Muscle of leg (tissue), 16 donors: ENCODE measurements at places on chromosomes 16 and 17. TPM values are rescaled to one million over a fixed set of nuclear protein-coding genes. Genes with fewer than 3 reads are reported as not detected.
A peak's percentile ranks its signal among the peaks of the same experiment; 100 is the strongest.

Gene RAB26
- 0.40 TPM for total RNA-seq

Gene PLA2G15
- 23.7 TPM for total RNA-seq

DNA sequence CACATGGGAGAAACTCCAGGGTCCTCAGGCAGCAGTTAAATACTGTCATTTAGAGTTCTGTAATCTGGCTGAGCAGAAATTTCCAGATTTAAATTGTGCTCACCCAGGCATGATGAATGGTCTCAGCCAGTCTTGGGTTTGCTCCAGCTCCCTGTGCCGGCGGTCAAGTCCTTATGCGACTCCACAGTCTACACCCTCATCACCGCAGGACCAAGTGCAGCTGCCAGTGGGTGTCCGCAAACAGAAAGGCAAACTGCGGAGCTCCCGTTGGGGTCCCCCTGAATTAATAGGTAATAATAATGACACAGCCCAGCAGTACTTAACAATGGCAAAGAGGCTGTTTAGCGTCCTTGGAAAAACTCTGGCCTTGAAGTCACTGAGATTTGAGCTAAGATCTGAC lies 3.9 kb upstream of the CACNG4 start:
- H3K27ac ChIP-seq, result no peak overlapping the region
- DNase-seq, result no peak
- no peak overlapping the region for H3K4me3 ChIP-seq
- H3K4me1 ChIP-seq, result peaks cover 17% of the 10 kb centered on the region
- H3K27me3 ChIP-seq, result peaks cover 37% of the 10 kb centered on the region
- no peaks in the 10 kb centered on the region for H3K36me3 ChIP-seq

- H3K36me3 ChIP-seq, result peaks cover 6% of the 10 kb centered on the region
- DNase-seq, result peak; percentile 72
- peaks cover 55% of the 10 kb centered on the region for H3K4me1 ChIP-seq
- H3K27ac ChIP-seq, result no peak overlapping the region
These were observed 2.8 kb upstream of the MMP15 start for GRCh38 chr16:58022601-58023371.

DNA sequence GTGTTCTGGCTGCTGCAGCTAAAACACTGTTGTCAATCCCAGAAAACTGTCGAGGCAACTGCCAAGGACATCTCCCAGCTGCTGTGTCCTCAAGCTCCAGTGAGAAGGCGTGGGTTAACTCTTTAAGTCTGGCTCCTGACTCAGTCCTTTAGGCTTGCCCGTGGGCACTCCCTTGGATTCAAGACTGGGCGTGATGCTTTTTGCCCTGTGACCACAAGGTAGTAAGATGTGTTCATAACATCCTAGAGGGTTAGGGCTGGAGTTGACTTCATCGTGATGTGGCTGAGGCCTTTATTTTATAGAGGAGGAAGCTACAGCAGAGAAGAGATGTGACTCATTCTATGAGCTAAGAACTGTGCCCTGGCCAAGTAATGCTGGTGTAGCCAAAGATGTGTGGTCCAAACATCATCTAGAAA lies 50.9 kb upstream of the TEKT3 start:
- peaks cover 5% of the 10 kb centered on the region for H3K4me1 ChIP-seq
- peak; percentile 38 for DNase-seq
- no peaks in the 10 kb centered on the region for H3K27me3 ChIP-seq

Gene LITAFD
- total RNA-seq, result not detected

DNA sequence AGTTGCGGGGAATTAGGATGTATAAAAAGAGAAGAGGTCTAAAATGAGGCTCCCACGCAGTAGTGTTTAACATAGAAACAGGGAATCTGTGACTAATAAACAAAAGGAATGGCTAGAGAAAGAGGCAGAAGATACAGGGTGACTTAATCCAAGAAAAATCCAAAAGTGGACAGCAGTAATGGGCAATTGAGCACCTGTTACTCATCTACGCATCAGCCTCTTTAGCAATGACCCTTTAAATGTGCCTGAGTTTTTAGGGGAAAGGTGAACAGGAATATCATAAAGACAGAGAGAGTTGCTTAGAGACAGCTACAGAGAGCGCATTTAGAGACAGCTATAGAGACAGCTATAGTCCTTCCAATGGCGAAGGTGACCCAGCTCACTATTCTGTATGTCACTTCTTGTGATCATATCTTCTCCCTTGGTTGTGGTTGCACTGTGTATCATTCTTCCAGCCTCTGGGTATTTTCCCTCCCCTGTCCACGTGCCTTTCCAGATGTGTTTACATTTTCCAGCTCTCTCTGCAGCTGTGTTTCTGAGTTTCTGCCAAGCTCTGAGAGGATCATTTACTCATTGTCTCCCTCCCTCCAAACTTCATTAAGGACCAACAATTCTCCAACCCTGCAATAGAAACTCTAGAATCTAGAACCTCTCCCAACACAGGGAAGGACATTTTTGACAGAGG lies 61.5 kb downstream of the MYOCD start:
- DNase-seq, result peak; percentile 94
- peaks cover 7% of the 10 kb centered on the region for H3K4me1 ChIP-seq
- H3K27me3 ChIP-seq, result no peaks in the 10 kb centered on the region
- no peak overlapping the region for H3K4me3 ChIP-seq
- H3K27ac ChIP-seq, result peak overlapping the region; percentile 17

Gene CMTM1
- 6.6 TPM for total RNA-seq

DNA sequence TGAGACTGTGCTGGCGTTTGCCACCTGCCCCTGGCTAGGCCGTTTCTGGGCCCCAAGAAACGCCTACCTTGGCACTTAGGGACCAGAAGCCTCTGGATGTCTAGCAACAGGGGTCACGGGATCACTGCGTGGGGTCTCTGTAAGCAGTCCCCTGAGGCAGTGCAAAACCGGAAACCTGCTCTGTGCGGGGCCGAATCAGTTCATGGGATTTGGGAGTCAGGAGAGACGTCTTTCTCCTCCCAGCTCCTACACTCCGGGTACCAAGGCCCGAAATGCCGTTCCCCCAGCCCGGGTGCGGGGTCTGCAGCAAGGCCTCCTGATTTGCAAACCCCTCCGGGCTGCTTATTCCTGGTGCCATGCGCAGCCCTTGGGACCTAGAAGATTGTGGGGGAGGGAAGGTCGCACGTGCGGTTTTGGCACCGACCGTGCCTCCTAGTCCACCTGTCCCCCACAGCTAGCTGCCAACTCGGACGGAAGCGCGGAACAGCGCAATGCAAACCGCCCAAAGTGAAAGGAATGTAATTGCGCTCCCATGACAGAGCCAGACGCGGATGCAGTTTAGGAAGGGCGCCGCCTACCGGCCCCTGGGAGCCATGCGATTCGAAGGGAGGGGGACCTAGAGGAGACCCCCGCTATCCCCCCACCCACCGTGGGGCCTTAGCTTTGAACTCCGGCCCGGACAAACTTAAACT lies 6.5 kb downstream of the IRX5 start:
- peaks cover 92% of the 10 kb centered on the region for H3K27me3 ChIP-seq
- peaks cover 47% of the 10 kb centered on the region for H3K4me1 ChIP-seq
- DNase-seq, result peak; percentile 63
- H3K36me3 ChIP-seq, result no peaks in the 10 kb centered on the region
- H3K4me3 ChIP-seq, result peak overlapping the region; percentile 28
- H3K27ac ChIP-seq, result no peak overlapping the region

DNA sequence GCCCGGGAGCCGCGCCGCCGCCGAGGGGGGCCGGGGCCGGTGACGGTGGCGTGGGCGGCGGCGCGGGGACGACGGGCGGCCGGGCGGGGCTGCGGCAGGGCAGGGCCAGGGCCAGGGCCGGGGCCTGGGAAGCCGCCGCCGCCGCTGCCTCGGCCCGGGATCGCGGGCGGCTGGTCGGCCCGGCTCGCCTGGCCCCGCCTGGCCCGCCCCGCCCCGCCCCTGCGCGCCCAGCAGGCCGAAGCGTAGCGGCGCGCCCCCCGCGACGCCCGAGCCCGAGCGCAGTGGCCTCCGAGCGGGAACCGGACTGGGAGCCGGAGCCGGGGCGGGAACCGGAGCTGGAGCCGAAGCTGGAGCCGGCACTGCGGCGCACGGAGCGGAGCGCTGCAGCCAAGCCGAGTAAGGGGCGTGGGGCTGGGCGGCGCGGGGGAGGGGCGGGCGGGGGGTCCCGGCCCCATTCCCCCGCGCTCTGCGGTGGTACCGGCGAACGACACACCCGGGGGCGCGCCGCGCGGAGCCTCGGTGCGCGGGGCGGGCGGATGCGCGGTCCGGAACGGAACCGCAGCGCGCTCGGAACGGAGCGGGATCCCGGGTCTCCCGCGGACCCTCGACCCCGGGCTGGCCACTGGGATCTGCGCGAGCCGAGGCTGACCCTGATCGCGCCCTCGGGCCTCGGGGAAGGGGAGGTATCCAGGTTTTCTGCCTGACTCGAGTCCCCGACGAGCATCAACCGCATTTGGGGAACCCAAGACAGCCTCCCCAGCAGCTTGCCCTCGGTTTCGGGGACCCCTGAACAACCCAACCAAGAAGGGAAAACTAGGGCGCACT lies at the start of gene BEAN1:
BEAN1 (plus strand) TSS at position 260 of the 825 bp plus-strand sequence. CDS start 10,382 bp downstream, outside the sequence.
- H3K36me3 ChIP-seq, result no peaks in the 10 kb centered on the region
- no peak within 1 kb of the TSS for H3K27ac ChIP-seq
- peak; percentile 56 for DNase-seq
- H3K4me3 ChIP-seq, result peak within 1 kb of the TSS; percentile 32
- peaks cover 66% of the 10 kb centered on the region for H3K27me3 ChIP-seq

Gene FBXW10
- total RNA-seq, result 0.09 TPM

Gene ANKRD13B
- 8.1 TPM for total RNA-seq

DNA sequence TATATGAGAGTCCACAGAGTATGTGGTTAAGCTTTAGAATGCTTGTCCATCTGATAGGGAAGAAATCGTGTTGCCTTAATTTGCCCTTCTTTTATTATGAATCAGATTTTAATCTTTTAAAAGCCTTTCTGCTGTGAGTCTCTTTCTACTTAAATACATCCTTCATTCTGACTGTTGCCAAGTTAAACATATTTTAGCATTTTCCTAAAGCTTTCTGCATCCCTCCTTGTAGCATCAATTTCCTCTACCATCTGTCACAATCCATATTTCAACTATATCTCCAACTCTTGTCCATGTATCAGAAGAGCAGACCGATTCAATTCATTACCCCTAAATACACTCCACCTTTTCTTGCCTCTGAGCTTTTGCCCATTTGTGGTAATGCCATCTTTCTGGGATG lies 20.5 kb upstream of the FA2H start:
- no peak for DNase-seq
- no peaks in the 10 kb centered on the region for H3K4me1 ChIP-seq
- H3K27me3 ChIP-seq, result peaks cover 3% of the 10 kb centered on the region
- H3K27ac ChIP-seq, result no peak overlapping the region
- no peaks in the 10 kb centered on the region for H3K36me3 ChIP-seq
- no peak overlapping the region for H3K4me3 ChIP-seq

DNA sequence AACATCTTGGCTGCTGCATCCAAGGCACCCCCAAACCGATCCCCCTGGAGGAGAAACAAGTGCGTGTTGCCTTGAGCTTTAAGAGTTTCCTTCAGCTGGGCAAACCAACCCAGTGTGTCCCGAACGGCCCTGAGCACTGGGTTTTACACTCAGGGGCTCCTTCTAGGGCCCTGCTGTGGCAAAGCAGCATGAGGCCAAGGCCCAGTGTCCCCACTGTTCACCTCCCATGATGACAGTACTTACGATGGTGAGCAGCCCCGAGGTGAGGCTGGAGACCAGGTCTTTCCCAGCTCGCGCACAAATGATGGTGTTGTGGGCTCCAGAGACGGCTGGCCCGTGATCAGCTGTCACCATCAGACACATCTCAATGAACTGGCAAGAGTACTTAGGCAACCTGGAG lies 6.6 kb upstream of the KLHL11 start:
- no peak overlapping the region for H3K27ac ChIP-seq
- H3K4me1 ChIP-seq, result no peaks in the 10 kb centered on the region

GRCh38 chr16:81136390-81137335 lies 40.5 kb upstream of the GCSH start:
- H3K4me3 ChIP-seq, result no peak overlapping the region
- no peaks in the 10 kb centered on the region for H3K27me3 ChIP-seq
- H3K4me1 ChIP-seq, result peaks cover 7% of the 10 kb centered on the region
- peak overlapping the region; percentile 42 for H3K27ac ChIP-seq

GRCh38 chr17:59167571-59168001 lies 12.0 kb downstream of the PRR11 start:
- no peak for DNase-seq
- H3K36me3 ChIP-seq, result peaks cover 5% of the 10 kb centered on the region
- H3K27ac ChIP-seq, result no peak overlapping the region
- H3K4me3 ChIP-seq, result no peak overlapping the region
- no peaks in the 10 kb centered on the region for H3K4me1 ChIP-seq

- H3K4me1 ChIP-seq, result peaks cover 9% of the 10 kb centered on the region
- no peaks in the 10 kb centered on the region for H3K27me3 ChIP-seq
- H3K4me3 ChIP-seq, result no peak overlapping the region
- H3K36me3 ChIP-seq, result no peaks in the 10 kb centered on the region
- peak; percentile 76 for DNase-seq
- H3K27ac ChIP-seq, result peak overlapping the region; percentile 47
These were observed 28.3 kb downstream of the G6PC1 start for GRCh38 chr17:42928714-42929496.

DNA sequence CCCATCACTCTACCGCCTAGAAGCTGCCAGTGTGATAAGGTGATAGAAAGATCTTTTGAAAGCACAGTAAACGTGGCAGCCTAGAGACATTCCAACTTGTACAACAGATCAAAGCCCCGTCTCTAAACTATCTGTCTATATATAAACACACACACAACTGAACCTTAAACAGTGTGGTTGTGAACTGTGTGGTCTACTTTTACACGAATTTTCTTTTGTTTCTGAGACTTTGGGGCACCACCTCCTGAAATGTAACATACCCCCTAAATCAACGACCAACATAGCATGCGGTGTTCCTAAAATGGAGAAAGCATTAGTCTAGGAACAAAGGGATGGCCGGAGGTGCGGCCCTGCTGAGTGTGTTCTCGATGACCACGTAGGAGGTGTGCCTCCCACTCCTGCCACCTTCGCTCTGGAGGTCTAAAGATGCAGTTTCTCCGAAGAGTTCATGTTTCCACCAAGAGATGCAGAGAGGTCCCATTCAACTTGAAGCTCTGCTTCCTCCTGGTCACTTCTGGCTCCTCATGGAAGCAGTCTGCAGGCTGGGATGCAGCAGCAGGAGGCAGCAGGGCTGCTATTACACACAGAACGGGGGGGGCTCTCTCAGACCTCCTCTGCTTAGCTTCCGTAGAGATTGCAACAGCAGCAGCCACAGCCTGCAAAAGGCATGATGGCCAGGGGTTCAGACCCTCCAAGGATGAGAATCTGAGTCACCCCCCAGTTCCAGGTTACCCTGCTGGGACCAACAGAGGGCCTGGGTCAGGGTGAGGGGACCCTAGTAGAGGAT lies 22.6 kb upstream of the USP10 start:
- no peak overlapping the region for H3K27ac ChIP-seq
- peaks cover 3% of the 10 kb centered on the region for H3K4me1 ChIP-seq
- H3K36me3 ChIP-seq, result no peaks in the 10 kb centered on the region
- H3K4me3 ChIP-seq, result no peak overlapping the region
- DNase-seq, result no peak
- H3K27me3 ChIP-seq, result peaks cover 8% of the 10 kb centered on the region
